Omental fat pad (tissue), 4 donors: ENCODE measurements at places on chromosomes 5 and 9.

GRCh38 chr9:128118971-128119665, 8.4 kb downstream of the PTGES2 start:
- DNase-seq, result no peak

- DNase-seq, result no peak
These were observed 536 bp upstream of the COMMD10 start for GRCh38 chr5:116084287-116084691.

GRCh38 chr9:93900971-93901861, 53.9 kb downstream of the BARX1 start:
- DNase-seq, result no peak

- DNase-seq, result no peak
These were observed 201.7 kb upstream of the ACTBL2 start for GRCh38 chr5:57684299-57684702.

- DNase-seq, result no peak
These were observed 53.1 kb downstream of the TSPAN17 start for GRCh38 chr5:176700239-176700847.

DNA sequence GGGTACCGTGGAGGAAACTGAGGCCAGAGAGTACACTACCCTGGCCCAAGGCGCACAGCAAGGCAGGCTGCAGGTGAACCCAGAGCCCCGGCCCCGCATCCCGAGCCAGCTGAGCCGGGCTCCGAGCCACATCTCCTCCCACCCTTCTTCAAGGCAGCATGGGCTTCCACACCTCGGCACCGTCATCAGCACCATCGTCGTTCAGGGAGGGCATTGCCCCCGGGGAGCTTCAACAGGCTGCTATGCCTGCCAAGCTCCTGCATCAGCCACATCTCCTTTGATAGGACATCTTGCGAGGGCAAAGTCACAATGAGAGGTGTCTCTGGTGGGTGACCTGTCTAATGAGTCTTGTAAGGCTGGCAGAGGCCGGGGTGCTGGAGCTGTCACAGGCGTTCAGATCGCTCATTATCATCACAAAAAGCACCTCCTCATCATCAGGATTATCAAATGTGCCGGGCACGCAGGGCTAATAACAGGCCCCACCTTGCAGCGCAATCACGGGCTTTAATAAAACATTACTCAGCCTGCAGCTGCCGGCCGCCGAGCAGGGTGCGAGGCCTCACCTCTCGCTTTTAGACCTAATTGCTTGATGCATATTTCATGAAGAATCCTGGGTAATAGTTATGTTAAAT, 20.0 kb upstream of the SLC25A51 start:
- no peak for DNase-seq

- no peak for DNase-seq
These were observed 25.6 kb downstream of the CSF2 start for GRCh38 chr5:132099076-132099748.

DNA sequence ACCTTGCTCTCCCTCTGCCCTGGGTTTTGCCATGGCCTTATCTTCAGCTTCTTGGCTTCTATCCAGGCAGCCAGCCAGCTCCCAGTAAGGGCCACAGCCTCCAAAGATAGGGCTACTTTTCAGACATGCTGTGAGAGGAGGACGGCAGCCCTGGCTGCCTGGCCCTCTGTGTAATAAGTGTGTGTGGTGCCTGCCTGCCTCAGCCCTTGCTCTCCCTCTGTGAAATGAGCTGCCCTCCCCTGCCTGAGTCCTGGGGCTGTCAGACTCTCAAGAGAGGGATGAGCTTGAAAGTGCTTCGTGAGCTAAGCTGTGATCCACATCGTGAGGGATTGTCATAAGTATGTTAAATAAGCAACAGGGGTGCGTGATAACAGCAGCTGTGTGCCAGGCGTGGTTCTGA, 8.1 kb downstream of the NDST1 start:
- no peak for DNase-seq

DNA sequence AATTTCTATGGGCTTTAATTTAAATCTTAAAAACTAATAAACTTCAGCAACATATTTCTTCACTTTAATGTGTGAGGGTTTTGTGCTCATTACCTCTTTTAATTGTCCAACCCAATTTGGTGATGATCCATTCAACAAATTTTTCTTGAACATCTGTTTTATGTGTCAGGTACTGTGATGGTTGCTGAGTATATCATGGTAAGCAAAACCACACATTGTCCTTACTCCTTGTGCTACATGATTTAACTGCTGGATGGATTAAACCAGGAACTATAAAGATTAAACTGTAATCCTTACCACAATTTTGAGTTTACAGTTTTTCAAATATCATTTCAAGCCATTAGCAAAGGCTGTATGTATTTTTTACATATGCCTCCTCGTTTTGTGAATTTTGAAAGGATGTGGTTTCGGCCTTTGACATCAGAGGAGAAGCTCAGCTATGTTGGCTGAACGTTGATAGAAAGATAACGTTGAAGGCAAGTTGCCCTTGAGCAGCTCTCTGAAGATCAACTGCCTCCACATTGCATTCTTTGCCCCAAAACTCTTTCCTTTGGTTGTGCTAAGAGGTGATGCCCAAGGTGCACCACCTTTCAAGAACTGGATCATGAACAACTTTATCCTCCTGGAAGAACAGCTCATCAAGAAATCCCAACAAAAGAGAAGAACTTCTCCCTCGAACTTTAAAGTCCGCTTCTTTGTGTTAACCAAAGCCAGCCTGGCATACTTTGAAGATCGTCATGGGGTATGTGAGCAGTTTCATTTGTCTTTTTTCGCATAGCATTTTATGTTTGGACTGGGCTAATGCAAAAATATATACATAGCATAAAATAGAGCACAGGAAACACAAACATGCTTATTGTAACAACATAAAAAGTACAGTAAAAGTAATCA, at the start of gene ITK:
TSS of gene ITK (plus strand) at position 467 of the 891 bp plus-strand sequence. CDS start at position 605, 138 bp downstream.
- DNase-seq, result no peak

DNA sequence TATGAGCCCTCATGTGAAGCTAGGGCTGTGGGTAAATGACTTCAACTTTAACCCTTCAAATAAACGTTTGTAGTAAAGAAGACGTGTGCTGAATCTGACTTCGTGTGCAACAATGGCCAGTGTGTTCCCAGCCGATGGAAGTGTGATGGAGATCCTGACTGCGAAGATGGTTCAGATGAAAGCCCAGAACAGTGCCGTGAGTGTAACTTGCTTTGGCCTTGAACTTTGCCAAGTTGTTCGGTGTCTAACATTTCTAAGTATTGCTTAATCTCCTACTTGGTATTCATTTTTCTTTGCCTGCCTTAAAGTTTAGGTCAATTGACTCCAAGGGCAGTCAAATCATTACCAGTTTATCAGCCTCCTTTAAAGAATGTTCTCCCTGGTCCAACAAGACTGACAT, 18.2 kb downstream of the VLDLR start:
- DNase-seq, result no peak

- no peak for DNase-seq
These were observed 204.0 kb downstream of the GADD45G start for GRCh38 chr9:89808756-89809181.

GRCh38 chr5:122772446-122772845, 2.4 kb upstream of the SNX2 start:
- DNase-seq, result no peak

- no peak for DNase-seq
These were observed 28.7 kb upstream of the ECM2 start for GRCh38 chr9:92564504-92564903.

DNA sequence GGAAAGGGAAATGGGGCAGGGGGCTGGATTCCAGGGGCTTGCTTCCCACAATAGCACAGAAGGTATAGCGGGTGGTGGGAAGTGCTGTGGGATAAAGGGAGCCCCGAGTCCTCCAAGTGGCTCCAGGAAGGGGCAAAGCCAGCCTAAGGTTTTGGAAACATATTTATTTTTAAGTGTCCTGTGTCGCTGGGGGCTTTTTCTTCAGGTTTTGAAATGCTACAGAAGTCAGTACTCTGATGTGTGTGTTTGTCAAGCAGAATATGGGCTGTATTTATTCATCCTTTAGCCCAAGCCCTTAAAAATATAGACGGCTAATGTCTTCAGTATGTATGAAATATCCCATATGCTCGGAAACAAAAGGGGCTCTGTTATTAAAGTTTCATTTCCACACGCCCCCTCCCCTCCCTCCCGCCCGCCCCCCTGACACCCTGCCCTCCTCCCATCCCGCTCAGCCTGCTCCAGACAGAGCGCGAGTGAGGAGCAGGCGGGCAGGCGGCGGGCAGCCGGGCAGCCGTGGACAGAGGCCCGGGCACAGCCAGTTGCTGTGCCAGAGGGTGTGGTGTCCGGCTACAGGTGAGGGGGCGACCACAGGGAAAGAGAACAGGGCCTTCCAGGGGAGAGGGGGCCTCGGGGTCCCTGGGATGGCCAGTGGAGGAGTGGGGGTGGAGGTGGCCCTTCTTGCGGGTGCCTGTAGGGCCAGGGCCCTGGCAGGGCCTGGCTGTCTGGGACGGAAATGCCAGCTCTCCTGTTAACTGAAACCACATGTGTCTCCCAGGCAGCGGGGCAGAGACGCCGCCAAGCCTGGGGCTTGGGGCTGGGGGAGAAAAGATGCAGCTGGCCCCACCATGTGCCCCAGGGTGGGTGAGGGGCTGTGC, 39.6 kb upstream of the SYNPO start:
- no peak for DNase-seq
